Bronchial smooth muscle cell (primary cell): ENCODE measurements at places on chromosomes 4 and X. TPM values are rescaled to one million over a fixed set of nuclear protein-coding genes. Genes with fewer than 3 reads are reported as not detected.

GTPBP6 gene
- total RNA-seq = 37.5 and 44.9 TPM in 2 replicates

BST1 gene
- 8.7 and 12.1 TPM in 2 replicates for total RNA-seq

SSX4B gene
- total RNA-seq = not detected in 2 replicates

TMSB4X gene
- 8,117 and 13,209 TPM in 2 replicates for total RNA-seq

TCP11X2 gene
- not detected in 2 replicates for total RNA-seq

WDR1 gene
- total RNA-seq = 306 and 310 TPM in 2 replicates

MAGEE1 gene
- 0.86 and 1.3 TPM in 2 replicates for total RNA-seq

SUPT20HL2 gene
- 0.16 TPM in 1 of 2 replicates, not detected in the other for total RNA-seq

ADRA2C gene
- total RNA-seq = 0.09 and 0.16 TPM in 2 replicates

FGF5 gene
- 2.7 and 4.1 TPM in 2 replicates for total RNA-seq

CFAP99 gene
- not detected in 2 replicates for total RNA-seq

CXXC4 gene
- total RNA-seq = not detected in 2 replicates

CXCL6 gene
- 5.0 and 14.3 TPM in 2 replicates for total RNA-seq

CSTF2 gene
- total RNA-seq = 8.7 and 9.4 TPM in 2 replicates

F9 gene
- not detected in 2 replicates for total RNA-seq

AMTN gene
- not detected in 2 replicates for total RNA-seq

TLR6 gene
- total RNA-seq = 0.69 and 0.95 TPM in 2 replicates

TMPRSS11F gene
- not detected in 2 replicates for total RNA-seq

FOXR2 gene
- total RNA-seq = not detected in 2 replicates

SLC25A5 gene
- 98.9 and 165 TPM in 2 replicates for total RNA-seq

FAAH2 gene
- 0.26 and 0.47 TPM in 2 replicates for total RNA-seq

OCIAD2 gene
- 44.1 and 83.2 TPM in 2 replicates for total RNA-seq

MAGEA11 gene
- not detected in 2 replicates for total RNA-seq

MAOB gene
- total RNA-seq = 1.0 and 5.5 TPM in 2 replicates

KIAA1210 gene
- total RNA-seq = under 0.01 TPM in 1 of 2 replicates, not detected in the other

PPP4R3C gene
- total RNA-seq = not detected in 2 replicates

WDR45 gene
- 45.2 and 65.4 TPM in 2 replicates for total RNA-seq

PABPC4L gene
- 0.09 and 0.47 TPM in 2 replicates for total RNA-seq

USP9X gene
- total RNA-seq = 78.2 and 92.4 TPM in 2 replicates

MAGEE2 gene
- total RNA-seq = not detected in 2 replicates

NAA11 gene
- not detected in 2 replicates for total RNA-seq

COL25A1 gene
- total RNA-seq = 0.16 and 0.34 TPM in 2 replicates

CENPC gene
- total RNA-seq = 8.3 and 8.7 TPM in 2 replicates

ATP1B4 gene
- not detected in 2 replicates for total RNA-seq

TDO2 gene
- total RNA-seq = 2.0 and 9.3 TPM in 2 replicates

VEGFC gene
- 13.4 and 20.4 TPM in 2 replicates for total RNA-seq

UGT2B17 gene
- total RNA-seq = not detected in 2 replicates

TENM3 gene
- total RNA-seq = 1.7 and 6.0 TPM in 2 replicates

FGB gene
- not detected in 2 replicates for total RNA-seq

MSX1 gene
- 7.3 and 7.4 TPM in 2 replicates for total RNA-seq

NHSL2 gene
- total RNA-seq = 0.52 and 9.5 TPM in 2 replicates

PRR32 gene
- not detected in 2 replicates for total RNA-seq

BMPR1B gene
- total RNA-seq = 0.09 and 0.47 TPM in 2 replicates

HCCS gene
- total RNA-seq = 17.5 and 19.2 TPM in 2 replicates

LRCH2 gene
- 4.6 and 7.6 TPM in 2 replicates for total RNA-seq

DMD gene
- total RNA-seq = 0.26 and 1.9 TPM in 2 replicates

MAGEC2 gene
- total RNA-seq = not detected in 2 replicates

SCD5 gene
- 11.6 and 14.2 TPM in 2 replicates for total RNA-seq

DMRTC1 gene
- total RNA-seq = not detected in 2 replicates

PDGFRA gene
- total RNA-seq = 529 and 975 TPM in 2 replicates

RS1 gene
- total RNA-seq = not detected in 2 replicates

TEX13C gene
- total RNA-seq = not detected in 2 replicates
